ENCODE measurements at places on chromosomes 4 and X.

- no peak for DNase-seq
These were observed 18.9 kb downstream of the PRDM8 start for GRCh38 chr4:80216100-80216761.

- no peak for DNase-seq
These were observed 9.4 kb downstream of the ADRA2C start for GRCh38 chr4:3775576-3775975.

DNA sequence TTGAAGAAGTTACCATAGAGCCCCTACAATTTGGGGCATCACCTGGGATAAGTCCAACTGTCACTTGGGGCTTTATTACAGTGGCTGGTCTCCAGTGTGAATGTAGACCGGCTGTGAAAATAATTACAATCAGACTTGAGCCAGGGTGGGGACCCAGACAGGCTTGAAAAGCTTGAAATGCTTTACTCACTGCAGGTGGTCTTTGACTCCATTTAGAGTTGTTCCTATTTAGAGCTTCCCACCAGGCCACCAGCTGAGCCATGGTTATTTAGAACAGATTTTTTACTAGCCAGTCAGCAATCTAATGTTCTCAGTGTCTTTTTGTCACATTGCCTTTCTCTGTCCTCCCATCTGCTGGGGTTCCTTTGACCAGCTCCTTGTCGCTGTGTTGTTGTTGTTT, 5.7 kb downstream of the ARHGAP10 start:
- no peak for DNase-seq

DNA sequence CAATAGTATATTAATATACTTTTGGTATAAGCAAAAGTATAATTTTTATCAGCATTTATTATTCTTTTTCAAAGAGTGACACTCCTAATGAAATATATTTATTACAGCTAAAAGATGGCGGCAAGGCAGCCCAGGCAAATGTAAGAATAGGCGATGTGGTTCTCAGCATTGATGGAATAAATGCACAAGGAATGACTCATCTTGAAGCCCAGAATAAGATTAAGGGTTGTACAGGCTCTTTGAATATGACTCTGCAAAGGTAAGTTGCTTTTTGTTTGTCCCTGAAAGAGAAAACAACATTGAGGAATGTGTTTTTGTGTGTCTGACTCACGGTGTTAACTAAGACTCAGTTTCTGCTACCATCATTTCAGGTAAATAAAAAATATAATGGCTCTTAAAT, 71.9 kb downstream of the PDLIM5 start:
- DNase-seq = no peak

DNA sequence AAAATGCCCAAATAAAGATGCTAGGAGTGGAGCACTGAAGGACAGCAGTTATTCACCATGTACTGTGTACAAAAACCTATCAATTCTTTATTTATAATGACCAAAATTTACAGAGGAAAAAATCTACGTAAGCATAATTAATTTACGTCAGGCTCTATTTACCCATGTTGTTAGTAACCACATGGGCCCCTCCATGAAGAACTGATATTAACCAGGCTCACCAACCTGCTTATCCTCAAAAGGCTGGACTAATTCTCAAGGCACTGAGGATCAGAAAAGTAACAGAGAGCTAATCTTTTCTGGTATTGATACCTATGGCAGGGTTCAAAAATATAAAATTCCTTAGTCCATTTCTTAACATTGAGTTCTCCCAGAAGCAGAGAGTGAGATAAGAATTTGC, 140.0 kb downstream of the ARHGAP6 start:
- no peak for DNase-seq

- no peak for DNase-seq
These were observed 233.8 kb upstream of the LDB2 start for GRCh38 chr4:17132226-17132625.

DNA sequence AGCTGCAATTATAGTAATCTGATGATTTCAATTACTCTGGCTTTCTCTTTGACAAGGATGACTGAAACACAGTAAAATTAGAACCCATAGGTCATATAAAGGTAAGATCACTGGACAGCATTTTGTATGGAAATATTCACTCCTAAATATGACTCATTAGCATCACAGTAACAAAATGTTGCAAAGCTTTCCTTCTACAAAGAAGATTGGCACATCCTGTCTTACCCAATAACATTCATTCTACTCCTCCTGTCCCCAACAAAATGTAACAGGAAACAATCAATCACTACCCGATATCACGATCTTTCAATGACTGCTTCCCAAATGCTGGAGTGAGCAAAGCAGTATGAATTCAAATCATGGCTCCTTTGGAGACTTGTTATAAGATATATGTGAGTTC, 95.3 kb downstream of the FANCB start:
- no peak for DNase-seq

DNA sequence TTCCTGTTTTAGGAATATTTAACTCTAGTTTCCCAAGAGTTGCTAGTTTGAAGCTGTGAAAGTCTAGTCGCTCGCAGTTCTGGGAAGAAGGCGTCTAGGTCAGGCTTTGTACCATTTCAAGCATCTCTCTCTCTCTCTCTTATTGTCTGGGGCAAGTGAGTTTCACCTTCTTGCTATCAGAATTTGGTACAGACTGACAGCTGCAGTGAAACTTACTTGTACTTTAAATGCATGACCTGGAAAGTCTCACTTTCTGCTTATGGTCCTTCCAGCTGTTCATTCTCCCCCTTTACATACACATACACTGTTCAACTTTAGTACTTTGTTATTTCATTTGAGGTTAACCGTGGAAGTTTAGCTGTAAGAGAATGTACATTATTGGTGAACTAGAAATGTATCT, 4.4 kb downstream of the FRMPD4 start:
- DNase-seq = no peak

DNA sequence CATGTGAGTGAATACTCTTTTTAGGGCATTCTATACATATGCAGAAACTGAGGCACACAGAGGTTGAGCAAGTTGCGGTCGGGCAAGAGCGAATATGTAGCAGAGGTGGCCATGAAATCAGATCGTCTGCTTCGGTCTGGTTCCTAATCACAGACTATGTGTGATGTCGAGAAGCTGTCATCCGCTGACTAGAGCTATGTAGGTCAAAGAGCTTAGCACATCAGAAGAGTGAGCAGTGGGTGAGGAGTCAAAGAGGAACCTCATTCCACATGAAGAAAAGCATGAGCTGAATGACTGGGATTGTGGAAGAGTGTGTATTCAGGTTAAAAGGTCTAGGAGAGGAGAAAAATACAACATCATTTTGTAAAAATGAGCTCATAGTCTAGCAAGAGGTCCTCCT, 19.0 kb downstream of the GAB3 start:
- no peak for DNase-seq

GRCh38 chr4:82561786-82562563, at the start of gene TMEM150C:
Gene TMEM150C (minus strand): TSS chr4:82561988. CDS start chr4:82504657, 57,331 bp downstream.
- peak; percentile 2 for DNase-seq

GRCh38 chr4:26854701-26855100, 5.9 kb upstream of the STIM2 start:
- no peak for DNase-seq

GRCh38 chr4:181870326-181870725, 372.9 kb upstream of the TENM3 start:
- DNase-seq = no peak

DNA sequence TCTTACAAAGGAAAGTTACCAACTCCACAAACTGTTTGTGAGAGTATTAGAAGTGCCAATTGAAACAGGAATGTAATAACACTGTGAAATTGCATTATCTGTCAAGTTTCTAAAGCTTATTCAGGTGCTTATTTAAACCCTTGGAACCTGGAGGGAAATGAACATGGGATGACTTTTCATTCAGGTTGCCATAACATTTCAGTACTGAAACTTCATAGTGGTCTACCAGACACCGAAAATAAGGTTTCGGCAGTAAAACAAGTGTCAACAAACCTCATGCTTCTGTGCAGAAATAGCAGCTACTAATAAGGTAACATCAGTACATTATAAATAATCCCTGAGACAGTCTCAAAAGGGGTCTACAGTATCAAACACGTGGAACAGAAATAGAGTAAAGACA, 890.7 kb upstream of the INTU start:
- DNase-seq = no peak

DNA sequence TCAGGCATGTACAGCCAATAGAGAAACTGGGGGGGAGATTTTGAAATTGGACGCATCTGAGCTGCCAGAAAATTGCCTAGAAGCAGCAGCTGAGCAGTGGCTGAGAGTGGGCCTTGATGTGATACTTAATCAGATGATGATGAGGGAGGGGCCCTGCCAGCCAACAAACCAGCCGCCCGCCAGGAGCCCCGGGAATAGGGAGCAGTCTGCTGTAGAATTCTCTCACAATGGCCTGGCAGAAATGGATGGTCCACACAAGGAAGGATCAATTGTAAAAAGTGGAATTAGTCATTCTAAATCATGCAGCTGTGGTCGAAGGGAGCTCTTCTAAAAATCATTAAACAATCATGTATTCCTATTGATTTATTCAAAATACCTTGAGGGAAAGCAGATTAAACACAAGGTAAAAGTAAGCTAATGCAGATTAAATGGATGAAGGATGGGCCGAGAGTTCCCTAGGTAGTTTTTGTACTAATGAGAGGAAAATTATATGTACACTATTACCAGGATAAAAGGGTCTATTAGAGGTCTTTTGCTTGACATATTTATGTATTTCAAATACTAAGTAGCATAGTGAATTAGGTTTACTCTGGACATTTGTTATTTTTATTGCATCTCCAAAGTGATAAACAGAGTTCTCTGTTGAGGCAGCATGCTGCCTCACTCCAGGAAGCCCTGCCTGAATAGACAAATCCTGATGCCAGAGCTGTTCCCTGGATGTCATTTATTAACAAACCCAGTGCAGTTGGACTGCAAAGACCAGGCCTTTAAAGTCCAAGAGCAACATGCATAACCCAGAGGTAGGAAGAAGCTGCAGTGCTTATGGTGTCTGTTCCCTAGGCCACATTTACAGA, 91.3 kb downstream of the NKX6-1 start:
- no peak for DNase-seq

DNA sequence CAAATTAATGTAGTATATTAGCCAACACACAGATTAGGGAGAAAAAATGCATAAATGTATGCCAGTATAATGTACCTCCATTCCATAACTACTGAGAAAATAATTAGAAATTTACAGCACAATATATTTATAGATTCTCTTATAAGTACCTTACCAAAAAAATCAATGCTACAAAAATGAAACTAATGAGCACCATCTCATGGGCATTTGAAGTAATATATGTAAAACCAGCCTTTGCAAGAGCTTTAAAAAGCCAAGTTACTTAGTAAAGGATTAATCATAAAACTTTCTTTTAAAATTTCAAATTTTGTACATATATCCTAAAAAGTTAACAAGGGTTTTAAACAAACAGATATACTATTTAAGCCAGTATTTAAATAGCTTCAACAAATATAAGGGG, 43.2 kb downstream of the LRBA start:
- no peak for DNase-seq

DNA sequence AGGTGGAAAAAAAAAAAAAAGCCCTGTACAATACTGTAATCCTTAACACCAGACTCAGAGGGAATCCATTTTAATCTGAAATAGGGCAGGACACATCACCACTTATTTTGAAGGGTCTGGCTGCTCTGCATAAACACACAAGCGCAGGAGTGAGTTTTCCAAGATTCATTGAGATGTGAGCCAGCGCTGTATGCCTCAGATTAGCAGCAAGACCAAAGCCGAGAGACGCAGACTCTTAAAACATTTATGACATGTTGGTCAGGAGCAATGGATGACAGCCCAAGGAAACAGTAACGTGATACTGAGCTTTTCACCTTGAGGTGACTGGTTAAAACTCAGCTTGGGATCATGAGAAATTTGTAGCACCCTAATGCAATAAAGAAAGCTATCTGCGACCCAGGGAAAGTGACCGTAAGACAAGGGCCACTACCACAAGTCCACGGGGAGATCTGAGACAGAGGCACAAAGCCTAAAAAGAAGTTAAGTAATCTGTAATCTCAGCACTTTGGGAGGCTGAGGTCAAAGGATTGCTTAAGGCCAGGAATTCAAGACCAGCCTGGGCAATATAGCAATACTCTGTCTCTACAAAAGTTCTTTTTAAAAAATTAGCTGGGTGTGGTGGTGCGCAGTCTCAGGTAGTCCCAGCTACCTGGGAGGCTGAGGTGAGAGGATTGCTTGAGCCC, 210.6 kb downstream of the COL25A1 start:
- DNase-seq = no peak

GRCh38 chrX:70494441-70494840, 49.8 kb downstream of the DLG3 start:
- no peak for DNase-seq

DNA sequence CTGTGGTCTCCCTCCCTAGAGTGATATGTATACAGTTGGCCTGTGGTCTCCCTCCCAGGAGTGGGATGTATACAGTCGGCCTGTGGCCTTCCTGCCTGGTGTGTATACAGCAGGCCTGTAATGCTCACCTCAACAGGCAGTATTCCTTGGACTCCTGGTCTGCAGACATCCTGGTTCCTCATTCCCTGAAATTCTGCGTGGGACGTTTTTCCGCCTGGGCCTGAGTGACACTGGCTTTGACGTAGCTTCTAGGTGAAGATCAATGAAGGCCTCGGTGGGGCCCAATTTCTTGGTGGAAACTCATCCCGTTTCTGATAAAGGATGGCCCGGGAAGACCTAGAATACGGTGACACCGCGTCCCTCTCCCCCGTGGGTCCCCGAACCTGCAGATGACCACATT, 98.7 kb upstream of the PPP2R3B start:
- DNase-seq = no peak

- no peak for DNase-seq
These were observed 43.4 kb downstream of the OSTC start for GRCh38 chr4:108693819-108694218.

DNA sequence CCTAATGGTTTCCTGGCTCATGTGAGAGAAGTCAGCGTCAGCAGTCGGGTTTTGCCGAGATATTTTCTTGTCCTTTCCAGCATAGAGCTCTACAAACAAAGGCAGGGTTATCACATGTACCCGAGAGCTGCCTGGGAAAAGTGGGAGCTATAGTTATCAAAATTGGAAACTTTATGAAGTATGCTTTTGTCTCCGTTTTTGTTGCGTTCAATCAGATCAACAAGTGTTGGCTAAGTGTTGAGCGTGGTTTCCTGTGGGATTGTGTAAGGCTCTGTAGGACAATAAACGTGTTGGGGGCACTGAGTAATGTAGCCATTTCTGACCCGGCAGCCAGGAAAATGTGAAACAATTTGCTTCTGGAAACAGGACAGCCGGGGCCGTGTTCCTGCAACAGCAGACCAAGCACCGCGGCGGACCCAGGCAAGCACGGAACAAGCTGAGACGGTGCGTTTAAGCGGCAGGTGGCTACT, at the start of gene BMX:
BMX (plus strand) TSS at position 311 of the 470 bp plus-strand sequence. CDS start 7,547 bp downstream, outside the sequence.
- no peak for DNase-seq

GRCh38 chrX:47605024-47605423, 14.6 kb downstream of the SYN1 start:
- DNase-seq = no peak

DNA sequence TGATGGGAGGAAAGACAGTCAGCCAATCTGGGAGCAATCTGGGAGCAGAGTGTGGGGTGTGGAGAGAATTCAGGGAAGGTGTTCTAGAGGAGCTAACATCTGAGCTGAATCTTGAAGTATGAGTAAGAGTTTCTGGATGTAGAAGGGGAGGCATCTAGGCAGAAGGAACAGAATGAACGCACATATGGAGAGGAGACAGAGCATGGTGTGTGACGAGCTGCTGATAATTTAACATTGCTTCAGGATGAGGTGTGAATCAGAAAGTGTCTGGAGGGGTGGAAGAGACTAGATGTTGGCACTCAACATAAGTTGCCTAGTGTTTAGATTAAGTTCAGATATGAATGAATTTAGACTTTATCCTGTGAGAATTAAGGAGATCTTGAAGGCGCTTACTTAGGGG, 58.9 kb downstream of the CPE start:
- DNase-seq = no peak
